ENCODE measurements at places on chromosomes 6 and 20.

DNA sequence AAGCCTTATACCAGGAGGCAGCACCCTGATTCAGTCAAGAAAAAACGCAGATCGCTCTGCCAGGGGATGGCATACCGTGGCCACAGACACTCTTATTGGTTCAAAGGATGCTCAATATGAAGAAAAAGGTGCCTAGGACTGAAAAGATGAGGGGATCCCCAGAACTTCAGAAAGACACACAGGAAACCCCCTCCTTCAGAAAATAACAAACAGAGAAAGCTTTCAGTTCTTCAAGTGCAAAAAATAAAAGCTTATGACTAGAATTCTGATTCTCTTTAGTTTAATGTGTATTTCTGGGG, 17.7 kb upstream of the MYB start:
- no peak for DNase-seq

- DNase-seq: no peak
These were observed 3.4 kb downstream of the OXT start for GRCh38 chr20:3074812-3075211.

GRCh38 chr6:53335224-53335994, 13.3 kb downstream of the ELOVL5 start:
- no peak for DNase-seq

DNA sequence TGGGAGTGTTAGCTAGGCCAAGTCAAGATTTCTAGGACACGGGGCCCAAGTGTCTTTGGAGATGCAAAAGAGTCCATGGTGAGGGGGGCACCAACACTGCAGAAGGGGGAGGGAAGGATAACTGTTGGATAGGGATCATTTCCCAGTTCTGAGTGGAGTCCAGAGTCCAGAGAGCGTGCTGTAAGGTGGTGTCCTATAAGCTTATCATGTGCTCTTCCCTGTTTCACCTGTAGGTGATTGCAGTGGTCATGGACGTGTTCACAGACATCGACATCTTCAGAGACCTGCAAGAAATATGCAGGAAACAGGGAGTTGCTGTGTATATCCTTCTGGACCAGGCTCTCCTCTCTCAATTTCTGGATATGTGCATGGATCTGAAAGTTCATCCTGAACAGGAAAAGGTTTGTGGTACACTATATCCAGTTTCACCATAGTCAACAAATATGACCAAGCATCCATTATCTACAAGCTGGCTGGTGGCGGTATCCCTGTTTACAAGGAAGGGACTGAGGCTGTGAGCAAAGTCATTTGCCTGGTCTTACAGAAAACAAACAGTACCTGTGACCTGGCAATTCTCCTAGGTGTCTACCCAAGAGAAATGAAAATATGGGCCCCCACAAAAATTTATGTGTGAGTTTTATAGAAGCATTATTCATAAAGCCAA, 15.6 kb downstream of the FAM83D start:
- DNase-seq: no peak

DNA sequence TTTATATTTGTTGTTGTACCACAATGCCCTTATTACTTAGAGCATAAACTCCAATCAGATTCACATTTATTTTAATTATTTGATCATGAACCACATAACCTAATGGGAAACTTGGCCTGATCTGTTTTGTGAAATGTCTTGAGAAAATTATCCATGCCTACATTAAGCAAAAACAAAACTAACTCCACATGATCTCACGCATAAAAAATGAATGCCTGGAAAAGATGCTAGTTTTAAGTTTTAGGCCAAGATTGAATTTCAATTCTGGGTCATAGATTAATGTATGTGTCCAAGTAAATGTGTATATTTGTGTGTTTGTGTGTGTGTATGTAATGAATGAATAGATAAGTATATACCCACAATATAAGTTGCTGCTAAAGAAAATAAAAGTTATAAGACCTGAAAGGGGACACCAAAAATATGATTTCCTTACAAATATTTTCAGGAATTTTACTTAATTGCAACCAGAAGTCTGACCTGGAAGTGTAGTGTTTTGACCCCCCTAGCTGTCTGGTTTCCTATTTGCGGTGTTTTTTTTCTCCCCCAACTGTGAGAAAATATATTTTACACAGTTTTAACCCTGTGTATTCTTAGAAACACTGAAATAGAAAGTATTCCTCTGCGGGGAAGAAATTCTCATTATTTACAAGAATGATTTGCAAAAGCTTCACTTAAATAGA, 97.2 kb downstream of the JAG1 start:
- no peak for DNase-seq

GRCh38 chr20:12219798-12220197, 302.1 kb downstream of the BTBD3 start:
- DNase-seq: no peak

- DNase-seq: no peak
These were observed 278.2 kb upstream of the SUPT3H start for GRCh38 chr6:45655745-45656476.

DNA sequence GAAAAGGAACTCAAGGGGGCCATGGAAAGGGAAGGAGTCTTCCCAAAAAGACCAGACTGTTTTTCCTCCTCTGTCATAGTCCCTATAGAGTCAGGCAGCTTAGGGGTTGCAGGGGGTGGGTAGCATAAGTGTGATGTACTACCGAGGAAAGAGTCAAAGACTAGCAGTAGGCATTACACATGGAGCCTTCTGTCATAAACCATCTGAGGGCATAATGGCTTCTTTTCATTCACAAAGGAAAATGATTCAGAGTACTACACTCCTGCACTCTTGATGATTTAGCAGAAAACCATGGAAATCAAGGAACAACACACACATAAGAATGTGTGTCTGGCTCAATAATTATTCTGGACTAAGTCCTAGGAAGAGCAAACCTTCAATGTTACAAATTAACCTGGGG, 14.9 kb downstream of the PLN start:
- DNase-seq: no peak

Data from right lobe of liver (tissue), 6 donors.